SK-N-SH (cell line): ENCODE measurements at places on chromosomes 5 and 9. TPM values are rescaled to one million over a fixed set of nuclear protein-coding genes. Genes with fewer than 3 reads are reported as not detected.

DNA sequence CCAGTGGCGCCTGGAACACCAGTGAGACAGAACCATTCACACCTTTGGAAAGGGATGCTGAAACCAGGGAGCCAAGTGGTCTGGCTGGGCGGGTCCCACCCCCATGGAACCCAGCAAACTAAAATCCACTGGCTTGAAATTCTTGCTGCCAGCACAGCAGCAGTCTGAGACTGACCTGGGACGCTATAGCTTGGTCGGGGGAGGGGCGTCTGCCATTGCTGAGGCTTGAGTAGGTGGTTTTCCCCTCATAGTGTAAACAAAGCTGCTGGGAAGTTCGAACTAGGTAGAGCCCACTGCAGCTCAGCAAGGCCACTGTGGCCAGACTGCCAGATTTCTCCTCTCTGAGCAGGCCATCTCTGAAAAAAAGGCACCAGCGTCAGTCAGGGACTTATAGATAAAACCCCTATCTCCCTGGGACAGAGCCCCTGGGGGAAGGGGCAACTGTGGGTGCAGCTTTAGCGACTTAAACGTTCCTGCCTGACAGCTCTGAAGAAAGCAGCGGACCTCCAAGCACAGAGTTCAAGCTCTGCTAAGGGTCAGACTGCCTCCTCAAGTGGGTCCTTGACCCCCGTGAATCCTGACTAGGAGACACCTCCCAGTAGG lies 42.0 kb upstream of the FKTN start:
- no peak overlapping the region for H3K27ac ChIP-seq
- no peak for DNase-seq
- no peak overlapping the region for H3K4me3 ChIP-seq
- H3K36me3 ChIP-seq, result peaks cover 25% of the 10 kb centered on the region
- H3K27me3 ChIP-seq, result no peaks in the 10 kb centered on the region

GRCh38 chr9:100303747-100304146 lies 49.0 kb downstream of the TEX10 start:
- DNase-seq, result no peak
- no peak overlapping the region for H3K4me3 ChIP-seq
- H3K27ac ChIP-seq, result peak overlapping the region; percentile 76
- H3K4me1 ChIP-seq, result peaks cover 10% of the 10 kb centered on the region; the same call in 1 of the 2 replicates
- H3K27me3 ChIP-seq, result no peaks in the 10 kb centered on the region

GRCh38 chr5:57032151-57032551 lies 80.2 kb upstream of the MIER3 start:
- H3K36me3 ChIP-seq, result no peaks in the 10 kb centered on the region
- no peaks in the 10 kb centered on the region for H3K4me1 ChIP-seq
- no peak for DNase-seq
- H3K27ac ChIP-seq, result no peak overlapping the region

DNA sequence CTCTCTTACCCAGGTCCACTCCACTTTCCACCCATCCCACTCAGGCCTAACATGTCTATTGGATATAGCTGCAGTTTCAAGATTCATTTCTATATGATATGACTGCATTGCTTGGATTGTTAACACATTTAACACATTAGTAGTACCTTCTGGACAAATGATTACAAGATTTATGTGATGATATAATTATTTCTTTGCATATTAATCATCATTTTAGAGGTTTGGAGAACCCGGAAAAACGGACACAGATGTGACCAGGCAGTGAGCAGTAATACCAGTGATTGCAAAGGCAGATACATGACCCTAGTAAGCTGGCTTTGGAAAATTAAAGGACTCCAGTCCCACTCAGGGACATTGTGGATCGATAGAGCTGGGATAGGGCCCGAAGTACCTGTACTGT lies 103.8 kb downstream of the PRR16 start:
- no peak overlapping the region for H3K4me3 ChIP-seq
- H3K27ac ChIP-seq, result no peak overlapping the region
- no peak for DNase-seq

GRCh38 chr9:122095010-122095767 lies 2.1 kb upstream of the TTLL11 start:
- H3K27me3 ChIP-seq, result no peaks in the 10 kb centered on the region
- no peaks in the 10 kb centered on the region for H3K36me3 ChIP-seq
- peak; percentile 56 for DNase-seq
- H3K4me3 ChIP-seq, result no peak overlapping the region

SPAAR gene
- polyA plus RNA-seq, result 0.11 and 0.13 TPM in 2 replicates

DPM2 gene
- polyA plus RNA-seq, result 106 and 117 TPM in 2 replicates

DIRAS2 gene
- polyA plus RNA-seq, result not detected in 2 replicates

TRIM14 gene
- polyA plus RNA-seq, result 13.4 and 15.3 TPM in 2 replicates

EQTN gene
- polyA plus RNA-seq, result not detected in 2 replicates

LRRC19 gene
- polyA plus RNA-seq, result not detected in 2 replicates
